ENCODE measurements at places on chromosomes 16 and 17.
A peak's percentile ranks its signal among the peaks of the same experiment; 100 is the strongest.

- no peak overlapping the region for H3K27ac ChIP-seq
- H3K27me3 ChIP-seq: no peaks in the 10 kb centered on the region
- no peak overlapping the region for H3K4me3 ChIP-seq
- no peaks in the 10 kb centered on the region for H3K36me3 ChIP-seq
Measured at GRCh38 chr16:828891-829290, 28.4 kb upstream of the GNG13 start.

GRCh38 chr16:85995541-85996423, 96.8 kb downstream of the IRF8 start:
- H3K4me3 ChIP-seq: no peak overlapping the region
- no peaks in the 10 kb centered on the region for H3K27me3 ChIP-seq
- H3K36me3 ChIP-seq: no peaks in the 10 kb centered on the region
- H3K27ac ChIP-seq: peak overlapping the region; percentile 57

DNA sequence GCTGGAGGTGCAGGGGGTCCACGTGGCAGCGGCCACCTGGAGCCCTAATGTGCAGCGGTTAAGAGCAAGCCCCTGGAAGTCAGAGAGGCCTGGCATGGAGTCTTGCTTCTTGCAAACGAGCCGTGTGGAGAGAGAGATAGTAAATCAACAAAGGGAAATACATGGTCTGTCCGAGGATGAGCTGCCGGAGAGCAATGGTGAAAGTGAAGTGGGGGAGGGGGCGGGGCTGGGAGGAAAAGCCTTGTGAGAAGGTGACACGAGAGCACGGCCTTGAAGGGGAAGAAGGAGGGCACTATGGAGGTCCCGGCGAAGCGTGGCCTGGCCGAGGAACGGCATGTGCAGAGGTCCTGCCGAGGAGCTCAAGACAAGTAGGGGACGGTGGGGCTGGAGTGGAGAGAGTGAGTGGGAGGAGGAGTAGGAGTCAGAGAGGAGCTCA, 6.0 kb upstream of the SERPINF1 start:
- H3K27me3 ChIP-seq: no peaks in the 10 kb centered on the region
- DNase-seq: peak; percentile 78
- H3K27ac ChIP-seq: no peak overlapping the region
- H3K4me1 ChIP-seq: peaks cover 15% of the 10 kb centered on the region
- no peak overlapping the region for H3K4me3 ChIP-seq
- no peaks in the 10 kb centered on the region for H3K36me3 ChIP-seq

- no peaks in the 10 kb centered on the region for H3K36me3 ChIP-seq
- no peak overlapping the region for H3K27ac ChIP-seq
- peaks cover 30% of the 10 kb centered on the region for H3K4me1 ChIP-seq
- H3K27me3 ChIP-seq: peaks cover 37% of the 10 kb centered on the region
- no peak for DNase-seq
- no peak overlapping the region for H3K4me3 ChIP-seq
Measured at GRCh38 chr17:74918906-74919305, 4.1 kb downstream of the USH1G start.

DNA sequence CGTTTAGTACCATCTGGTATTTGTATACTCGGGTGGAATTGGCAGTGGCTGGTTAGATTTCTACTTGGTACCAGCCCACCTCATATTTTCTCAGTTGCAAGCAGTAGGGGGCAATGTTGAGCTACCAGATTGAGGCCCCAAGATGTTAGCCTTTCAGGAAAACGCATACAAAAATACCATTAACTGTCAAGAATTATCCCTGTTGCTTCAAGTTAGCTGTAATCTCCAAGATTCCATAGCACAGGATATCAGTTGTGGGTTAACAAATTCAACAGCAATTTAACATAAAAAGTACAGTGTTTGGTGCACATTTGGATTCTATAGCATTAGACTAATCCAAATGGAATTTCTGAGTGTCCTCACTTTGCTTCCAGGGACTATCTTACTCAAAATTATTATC, 188.2 kb downstream of the FTO start:
- H3K36me3 ChIP-seq: peaks cover 6% of the 10 kb centered on the region
- H3K4me3 ChIP-seq: no peak overlapping the region
- H3K27ac ChIP-seq: no peak overlapping the region
- no peaks in the 10 kb centered on the region for H3K27me3 ChIP-seq

DNA sequence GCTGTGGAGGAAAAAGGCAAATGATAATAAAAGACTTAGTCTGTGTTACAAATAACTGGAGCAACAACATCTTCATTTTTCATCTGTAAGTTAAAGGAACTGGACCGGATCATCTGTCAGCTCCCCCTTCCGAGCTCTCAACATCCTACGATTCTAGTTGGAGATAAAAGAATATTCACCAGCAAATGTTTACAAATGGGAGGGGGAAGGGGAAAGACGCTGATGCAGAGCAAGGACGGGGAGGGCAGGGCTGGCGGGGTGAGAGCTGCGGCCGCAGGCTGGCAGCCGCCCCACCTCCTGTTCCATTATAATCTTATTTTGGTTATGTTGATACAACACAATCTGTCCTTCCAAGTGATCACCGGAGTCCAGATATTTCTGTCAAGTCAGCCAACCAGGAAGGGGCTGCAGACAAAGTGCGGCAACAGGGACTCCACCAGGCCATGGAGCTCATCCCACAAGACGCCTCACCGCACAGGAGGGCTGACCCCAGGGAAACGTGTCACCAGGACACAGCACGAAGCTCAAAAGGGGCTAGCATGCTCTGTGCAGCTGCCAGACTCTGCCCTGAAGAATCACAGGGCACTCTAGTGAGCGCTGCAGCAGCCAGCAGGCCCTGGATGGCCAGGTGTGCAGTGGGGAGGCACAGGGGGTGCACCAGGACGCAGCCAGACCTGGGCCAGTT, 19.7 kb downstream of the FBXO31 start:
- DNase-seq: no peak
- H3K27ac ChIP-seq: no peak overlapping the region

- H3K4me1 ChIP-seq: peaks cover 12% of the 10 kb centered on the region
- peak overlapping the region; percentile 80 for H3K27ac ChIP-seq
- DNase-seq: peak; percentile 51
- no peak overlapping the region for H3K4me3 ChIP-seq
- no peaks in the 10 kb centered on the region for H3K27me3 ChIP-seq
Measured at GRCh38 chr16:30715750-30716445, 16.9 kb downstream of the SRCAP start.

- H3K36me3 ChIP-seq: no peaks in the 10 kb centered on the region
- no peak for DNase-seq
- H3K4me1 ChIP-seq: peaks cover 82% of the 10 kb centered on the region
Measured at GRCh38 chr16:79595931-79596450, 4.5 kb downstream of the MAF start.

DNA sequence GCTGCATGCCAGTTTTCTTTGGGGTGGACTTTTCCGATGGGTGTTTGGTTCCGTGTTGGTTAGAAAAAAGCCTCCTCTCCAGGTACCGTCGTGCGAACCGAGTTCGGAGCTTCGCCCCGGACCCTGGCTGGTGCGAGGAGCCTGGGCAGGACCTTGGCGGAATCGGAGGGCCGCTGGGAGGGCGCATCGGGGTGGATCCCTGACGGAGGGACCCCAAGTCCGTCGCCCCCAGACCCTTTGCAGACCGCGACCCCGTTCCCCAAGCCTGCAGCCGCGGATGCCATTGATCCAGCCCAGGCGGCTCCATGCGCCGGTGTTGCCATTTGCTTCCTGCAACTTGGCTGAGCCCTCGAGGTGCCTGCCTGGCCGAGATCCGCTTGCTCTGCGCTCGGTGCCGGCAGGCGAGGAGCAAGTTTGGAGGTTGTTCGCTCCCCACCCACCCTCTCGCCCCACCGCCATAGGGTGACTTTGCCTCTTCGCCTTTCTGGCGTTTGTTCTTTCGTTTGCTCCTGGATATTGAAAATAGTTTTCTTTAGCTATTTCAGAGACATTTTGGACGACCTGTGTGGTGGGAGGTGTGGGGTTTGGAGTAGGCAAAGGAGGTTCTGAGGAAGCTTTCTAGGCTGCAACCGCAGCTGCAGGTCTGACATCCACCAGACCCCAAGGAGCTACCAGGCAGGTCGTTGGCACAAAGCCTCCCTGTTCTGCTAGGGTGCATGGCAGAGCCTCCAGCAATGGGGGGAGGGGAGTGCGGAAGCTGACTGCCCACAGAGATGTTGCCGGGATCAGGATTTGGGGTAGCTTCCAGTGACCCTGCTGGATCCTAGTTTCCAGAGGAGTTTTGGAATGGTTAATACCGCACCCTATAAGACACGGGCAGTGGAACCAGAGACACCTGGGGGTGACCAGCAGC, 58.2 kb downstream of the RAP1GAP2 start:
- H3K27me3 ChIP-seq: peaks cover 51% of the 10 kb centered on the region
- DNase-seq: peak; percentile 79
- no peak overlapping the region for H3K27ac ChIP-seq
- H3K36me3 ChIP-seq: no peaks in the 10 kb centered on the region

DNA sequence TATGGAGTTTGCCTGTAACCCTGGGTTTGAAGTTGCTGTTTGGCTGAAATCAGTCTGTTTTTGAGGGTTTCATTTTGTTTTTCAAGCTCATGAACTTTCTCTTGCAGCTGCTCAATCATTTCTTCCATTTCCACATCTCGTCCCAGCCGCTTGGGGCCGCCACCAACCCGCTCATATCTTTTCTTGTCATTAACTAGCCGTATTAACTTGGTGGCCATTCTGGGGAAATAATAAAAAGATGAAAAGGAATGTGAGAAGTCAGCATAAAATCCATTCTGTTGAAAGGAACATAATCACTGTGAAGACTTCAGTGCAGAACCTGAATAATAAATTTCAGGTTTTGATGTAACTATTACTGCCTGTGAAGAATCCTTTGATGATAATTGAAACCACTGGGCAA, 11.5 kb downstream of the RPGRIP1L start:
- H3K27me3 ChIP-seq: no peaks in the 10 kb centered on the region
- DNase-seq: no peak
- H3K27ac ChIP-seq: no peak overlapping the region
- H3K4me3 ChIP-seq: no peak overlapping the region
- no peaks in the 10 kb centered on the region for H3K4me1 ChIP-seq

DNA sequence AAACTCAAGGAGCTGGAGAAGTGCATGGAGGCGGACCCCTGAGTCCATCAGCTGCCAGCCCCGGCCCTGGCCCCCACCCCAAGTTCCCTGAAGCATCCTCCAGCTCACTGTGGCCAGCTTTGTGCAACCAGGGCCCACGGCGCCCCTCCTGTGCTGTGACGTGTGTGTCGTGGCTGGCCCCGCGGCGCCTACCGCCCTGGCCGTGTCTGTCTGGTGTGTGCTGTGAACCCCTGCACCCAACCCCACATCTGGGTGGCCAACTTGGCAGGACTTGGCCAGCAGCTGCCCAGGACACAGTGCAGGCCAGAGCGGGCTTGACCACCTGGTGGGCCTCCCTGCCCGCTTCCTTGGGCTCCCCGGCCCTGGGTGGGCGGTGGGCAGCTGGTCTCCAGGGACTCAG, 3.2 kb downstream of the TSR3 start:
- no peak overlapping the region for H3K4me3 ChIP-seq
- no peak overlapping the region for H3K27ac ChIP-seq
- DNase-seq: no peak
- no peaks in the 10 kb centered on the region for H3K27me3 ChIP-seq

DNA sequence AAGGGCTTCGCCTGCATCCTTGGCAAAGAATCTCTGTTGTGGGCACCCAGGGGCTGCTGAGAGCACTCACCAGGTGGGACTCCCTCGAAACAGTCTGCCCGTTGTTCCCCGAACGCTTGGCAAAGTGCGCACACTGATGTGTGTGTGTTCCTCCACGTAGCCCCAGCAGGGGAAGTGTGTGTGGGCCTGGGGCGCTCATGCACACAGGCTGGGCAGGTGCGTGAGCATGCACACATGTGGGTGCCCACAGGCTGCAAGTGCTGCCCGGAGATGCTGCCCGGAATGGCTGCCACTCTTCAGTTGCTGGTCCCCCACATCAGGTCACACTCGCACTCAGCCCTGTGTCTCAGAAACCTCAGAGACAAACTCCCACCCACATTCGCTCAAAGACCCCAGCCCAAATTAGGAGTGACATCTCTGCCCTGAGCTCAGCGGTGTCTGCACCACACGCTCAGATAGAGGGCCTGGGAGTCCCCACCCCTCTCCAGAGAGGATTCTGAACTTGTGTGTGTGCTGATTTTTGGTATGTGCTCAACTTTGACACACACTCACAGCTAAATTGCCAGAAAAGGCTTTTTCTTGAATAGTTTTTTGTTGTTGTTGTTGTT, 119.4 kb downstream of the MGAT5B start:
- DNase-seq: no peak
- peaks cover 11% of the 10 kb centered on the region for H3K4me1 ChIP-seq
- no peaks in the 10 kb centered on the region for H3K36me3 ChIP-seq
- H3K27ac ChIP-seq: no peak overlapping the region
- H3K4me3 ChIP-seq: no peak overlapping the region
- H3K27me3 ChIP-seq: peaks cover 4% of the 10 kb centered on the region

GRCh38 chr17:66310528-66311148, 8.2 kb downstream of the PRKCA start:
- peaks cover 3% of the 10 kb centered on the region for H3K4me1 ChIP-seq
- H3K36me3 ChIP-seq: no peaks in the 10 kb centered on the region
- H3K27me3 ChIP-seq: no peaks in the 10 kb centered on the region
- no peak for DNase-seq

DNA sequence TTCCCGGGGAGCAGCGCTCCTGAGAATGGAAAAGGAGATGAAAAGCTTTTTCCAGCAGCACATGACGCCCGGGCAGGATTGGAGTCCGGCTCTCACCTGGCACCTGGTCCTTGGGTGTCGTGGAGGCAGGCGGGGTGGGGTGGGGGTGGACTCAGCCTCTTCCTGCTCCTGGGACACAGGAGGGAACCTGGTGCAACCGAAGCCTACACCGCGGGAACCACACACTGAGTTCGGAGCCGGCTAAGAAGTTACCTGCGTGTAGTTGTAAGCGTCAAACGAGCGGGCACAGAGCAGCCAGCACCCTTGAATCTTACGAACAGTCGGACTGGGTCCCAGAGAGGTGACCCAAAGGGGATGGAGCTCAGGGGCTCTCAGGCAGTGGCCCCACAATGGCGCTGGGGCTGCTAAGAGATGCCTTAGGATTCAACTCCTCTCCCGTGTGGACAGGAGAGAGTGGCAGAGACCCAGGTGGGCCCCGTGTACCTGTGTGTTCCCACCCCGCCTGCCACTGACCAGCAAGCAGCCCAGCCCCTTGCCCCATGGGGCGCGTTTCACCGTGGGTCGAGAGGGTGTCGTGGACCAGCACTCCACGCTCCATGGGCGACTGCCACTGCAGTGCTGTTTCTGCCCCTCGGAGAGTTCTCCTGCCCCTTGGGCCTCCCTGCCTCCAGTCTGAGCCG, 105.8 kb upstream of the METRNL start:
- no peak overlapping the region for H3K4me3 ChIP-seq
- H3K36me3 ChIP-seq: no peaks in the 10 kb centered on the region
- H3K27ac ChIP-seq: no peak overlapping the region
- DNase-seq: no peak

GRCh38 chr17:29909236-29910003, 20.6 kb downstream of the SSH2 start:
- H3K36me3 ChIP-seq: no peaks in the 10 kb centered on the region
- H3K27ac ChIP-seq: no peak overlapping the region
- H3K27me3 ChIP-seq: no peaks in the 10 kb centered on the region
- no peaks in the 10 kb centered on the region for H3K4me1 ChIP-seq
- DNase-seq: no peak

- no peaks in the 10 kb centered on the region for H3K27me3 ChIP-seq
- H3K27ac ChIP-seq: no peak overlapping the region
- H3K4me1 ChIP-seq: peaks cover 3% of the 10 kb centered on the region
- H3K36me3 ChIP-seq: peaks cover 11% of the 10 kb centered on the region
Measured at GRCh38 chr16:96935-97381, 18.9 kb downstream of the MPG start.

- H3K4me1 ChIP-seq: peaks cover 3% of the 10 kb centered on the region
- no peaks in the 10 kb centered on the region for H3K27me3 ChIP-seq
- DNase-seq: no peak
- H3K4me3 ChIP-seq: no peak overlapping the region
Measured at GRCh38 chr16:31435341-31436220, 7.0 kb downstream of the ZNF843 start.

GRCh38 chr17:43406676-43407645, 8.2 kb downstream of the ARL4D start:
- no peaks in the 10 kb centered on the region for H3K27me3 ChIP-seq
- H3K4me3 ChIP-seq: no peak overlapping the region
- no peaks in the 10 kb centered on the region for H3K36me3 ChIP-seq
- H3K27ac ChIP-seq: peak overlapping the region; percentile 25
- H3K4me1 ChIP-seq: no peaks in the 10 kb centered on the region
- DNase-seq: no peak
